Left kidney (tissue), 8 donors: ENCODE measurements at places on chromosomes 16 and 17. TPM values are rescaled to one million over a fixed set of nuclear protein-coding genes. Genes with fewer than 3 reads are reported as not detected.

- DNase-seq, result no peak
Measured at GRCh38 chr16:1786242-1787055, 3.7 kb downstream of the NUBP2 start.

DNA sequence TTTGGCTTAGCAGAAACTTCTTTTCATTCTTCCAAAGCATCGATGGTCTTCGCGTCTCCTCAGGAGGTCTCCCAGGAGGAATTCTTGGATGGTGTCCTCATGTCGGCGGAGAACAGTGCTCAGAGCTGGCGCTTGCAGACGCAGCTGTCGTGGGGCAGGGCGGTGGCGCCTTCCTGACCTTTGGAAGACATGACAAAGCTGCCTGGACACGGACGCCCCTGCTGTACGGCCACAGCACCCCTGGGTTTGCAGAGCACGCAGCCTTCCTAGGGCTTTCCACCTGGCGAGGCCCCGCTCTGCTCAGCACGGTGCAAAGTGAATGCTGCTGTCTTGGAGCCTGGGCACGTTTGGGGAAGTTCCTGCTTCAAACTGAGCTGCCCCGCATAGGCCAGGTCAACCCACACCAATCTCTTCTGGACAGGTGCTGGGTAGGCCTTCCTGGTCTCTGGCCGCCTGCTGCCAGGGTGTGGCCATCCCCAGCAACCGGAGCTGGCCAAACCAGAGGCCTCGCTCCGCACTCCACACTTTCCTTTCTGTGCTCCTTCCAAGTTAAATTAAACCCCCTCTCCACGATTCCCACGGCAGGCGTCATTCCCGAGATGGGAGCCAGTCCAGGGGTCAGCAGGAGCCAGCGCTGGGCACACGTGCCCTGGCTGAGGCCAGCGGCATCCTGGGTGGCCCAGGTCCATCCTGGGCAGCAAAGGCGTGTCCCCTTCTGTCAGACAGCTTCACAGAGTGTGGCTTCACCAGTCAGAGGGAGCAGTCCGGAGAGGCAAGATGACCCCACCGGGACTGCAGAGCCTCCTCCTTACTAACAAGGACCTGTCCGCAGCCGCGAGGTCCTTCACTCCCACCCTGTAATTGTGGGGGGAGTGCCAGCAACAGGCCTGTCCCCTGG lies 15.0 kb upstream of the KREMEN2 start:
- no peak for DNase-seq

DNA sequence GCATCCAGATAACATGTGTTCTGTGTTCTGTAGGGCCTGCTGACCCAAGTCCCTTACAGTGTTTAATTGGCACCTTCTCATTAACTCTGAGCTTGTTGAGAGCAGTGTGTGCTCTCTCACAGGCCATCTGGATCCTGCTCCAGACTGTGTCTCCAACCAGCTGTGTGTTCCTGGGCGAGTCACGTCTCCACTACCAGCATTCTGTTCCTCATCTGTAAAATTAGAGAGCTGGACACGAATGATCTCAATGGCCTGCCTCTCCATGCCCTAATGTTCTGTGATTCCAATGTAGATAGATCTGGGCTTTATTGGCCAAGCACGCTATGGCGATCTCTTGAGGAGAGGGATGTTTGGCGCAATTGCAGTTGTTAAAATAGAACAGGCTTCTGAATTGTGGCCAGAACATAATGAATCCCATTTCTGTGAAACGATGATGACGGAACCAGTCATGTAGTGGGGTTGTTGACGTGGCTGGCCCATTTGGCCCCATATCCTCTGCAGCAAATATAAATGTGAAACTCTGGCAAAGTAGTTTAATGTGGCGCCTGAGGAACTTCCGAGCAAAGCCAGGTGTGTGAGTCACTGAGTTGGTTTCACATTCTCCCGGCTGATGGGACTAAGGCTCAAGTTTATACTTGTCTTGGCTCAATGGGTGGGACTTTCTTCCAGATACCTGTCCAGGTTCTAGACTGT lies 22.2 kb downstream of the TBX4 start:
- no peak for DNase-seq

GRCh38 chr17:73436954-73437353 lies 125.2 kb upstream of the CDC42EP4 start:
- DNase-seq, result no peak

DNA sequence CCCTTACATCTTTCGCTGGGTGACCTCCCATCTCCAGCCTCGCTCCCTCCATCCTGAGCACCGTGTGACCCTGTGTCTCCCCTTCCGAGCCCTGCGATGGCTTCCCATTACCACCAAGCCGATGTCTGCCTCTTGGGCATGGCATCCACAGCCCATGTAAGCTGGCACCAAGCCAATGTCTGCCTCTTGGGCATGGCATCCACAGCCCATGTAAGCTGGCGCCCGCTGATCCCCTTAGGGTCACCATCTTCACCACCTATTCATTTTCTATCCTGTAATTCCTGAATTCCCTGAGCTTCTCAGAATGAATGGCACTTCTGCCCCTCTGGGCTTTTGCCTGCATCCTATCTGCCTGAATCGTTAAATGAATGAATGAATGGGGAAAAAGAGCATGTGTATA lies 478.2 kb upstream of the CCL2 start:
- DNase-seq, result no peak

GRCh38 chr17:42386777-42387657 lies 1.2 kb downstream of the STAT3 start:
- DNase-seq, result peak; percentile 62

DNA sequence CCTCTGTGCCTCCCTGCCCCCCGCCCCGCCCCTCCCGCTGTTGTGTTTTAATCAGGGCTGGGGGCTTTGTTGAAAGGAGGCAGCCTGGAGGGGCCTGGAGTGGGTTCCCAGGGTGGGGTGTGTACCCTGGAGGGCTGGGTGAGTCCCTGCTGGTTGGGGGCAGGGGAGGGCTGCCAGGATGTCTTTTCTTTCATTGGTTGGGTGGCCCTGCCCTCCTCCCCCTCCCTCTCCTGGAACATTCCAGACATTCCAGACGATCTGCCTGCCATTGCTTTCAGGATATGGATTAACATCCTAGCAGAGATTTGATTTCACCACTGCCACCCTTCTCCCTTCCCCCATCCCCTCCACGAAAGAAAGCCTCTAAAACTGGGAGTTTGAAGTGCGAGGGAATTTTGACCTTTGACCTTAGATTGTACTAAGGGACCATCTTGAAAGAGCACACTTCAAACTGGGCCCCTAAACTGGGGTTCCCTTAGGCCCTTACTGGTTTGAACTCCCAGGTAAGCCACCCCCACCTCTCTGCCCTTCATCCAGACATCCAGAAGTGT lies 25.3 kb downstream of the IGF2BP1 start:
- no peak for DNase-seq

DNA sequence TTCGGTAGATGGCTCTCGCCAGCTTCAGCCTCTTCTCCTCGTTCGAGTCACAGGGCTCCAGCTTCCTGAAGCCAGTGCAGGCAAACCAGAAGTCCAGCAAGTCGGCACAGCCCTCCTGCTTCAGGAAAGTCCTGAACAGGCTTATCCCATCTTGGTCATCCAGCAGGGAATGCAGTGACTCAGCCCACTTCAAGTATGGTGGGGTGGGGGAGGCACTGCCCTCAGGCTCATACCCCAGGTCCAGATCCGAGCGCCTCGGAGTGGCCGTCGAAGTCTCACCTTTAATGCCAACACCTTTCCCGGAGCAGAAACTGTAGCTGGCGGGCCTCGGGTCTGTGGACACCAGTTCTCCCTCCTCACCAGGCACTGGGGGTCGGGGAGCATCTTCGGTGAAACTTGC lies 5.9 kb downstream of the AXIN1 start:
- no peak for DNase-seq

DNA sequence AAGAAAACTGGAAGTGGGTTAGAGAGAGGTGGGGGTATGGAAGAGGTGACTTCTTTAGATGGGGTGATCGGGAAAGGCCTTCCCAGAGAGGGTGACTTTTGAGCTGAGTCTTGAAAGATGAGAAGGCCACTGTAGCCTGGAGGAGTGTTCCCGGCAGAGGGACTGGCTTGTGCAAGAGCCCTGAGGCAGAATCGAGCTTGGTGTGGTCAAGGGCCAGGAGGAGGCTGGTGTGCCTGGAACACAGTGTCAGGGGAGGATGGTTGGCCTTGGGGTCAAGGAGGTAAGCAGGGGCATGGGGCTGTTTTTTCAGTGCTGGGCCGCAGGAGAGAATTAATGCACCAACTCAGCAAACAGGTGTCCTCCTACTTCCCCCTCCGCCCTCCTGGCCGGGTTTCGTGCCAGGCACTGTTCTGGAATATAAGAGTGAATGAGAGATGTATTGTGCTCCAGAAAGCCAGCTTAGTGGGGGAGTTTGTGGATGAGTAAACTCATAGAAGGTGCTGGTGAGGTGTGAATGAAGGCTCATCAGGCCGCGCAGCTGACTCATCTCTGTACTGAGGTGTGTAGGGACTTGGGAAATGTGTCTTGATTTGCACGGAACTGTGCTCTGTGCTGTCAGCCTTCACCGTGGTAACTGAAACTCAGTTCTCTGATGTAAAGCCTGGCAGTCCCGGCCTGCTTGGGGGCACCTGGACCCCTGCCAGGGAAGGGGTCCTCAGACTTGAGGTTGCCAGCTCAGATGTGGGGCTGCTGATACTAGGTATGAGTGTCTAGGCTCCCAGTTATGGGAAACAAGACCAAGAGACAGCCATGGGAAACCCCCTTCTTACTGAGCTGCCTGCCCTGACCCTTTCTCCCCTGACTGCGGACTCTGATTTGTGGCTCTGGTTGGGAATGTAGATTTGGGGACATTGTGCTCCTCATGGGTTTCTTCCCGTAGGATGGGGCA lies 15.3 kb downstream of the KSR1 start:
- DNase-seq, result no peak

GRCh38 chr16:67237396-67238277 lies 9.6 kb downstream of the FHOD1 start:
- DNase-seq, result no peak

- peak; percentile 89 for DNase-seq
Measured at GRCh38 chr16:75110637-75111513, 5.7 kb downstream of the LDHD start.

DNA sequence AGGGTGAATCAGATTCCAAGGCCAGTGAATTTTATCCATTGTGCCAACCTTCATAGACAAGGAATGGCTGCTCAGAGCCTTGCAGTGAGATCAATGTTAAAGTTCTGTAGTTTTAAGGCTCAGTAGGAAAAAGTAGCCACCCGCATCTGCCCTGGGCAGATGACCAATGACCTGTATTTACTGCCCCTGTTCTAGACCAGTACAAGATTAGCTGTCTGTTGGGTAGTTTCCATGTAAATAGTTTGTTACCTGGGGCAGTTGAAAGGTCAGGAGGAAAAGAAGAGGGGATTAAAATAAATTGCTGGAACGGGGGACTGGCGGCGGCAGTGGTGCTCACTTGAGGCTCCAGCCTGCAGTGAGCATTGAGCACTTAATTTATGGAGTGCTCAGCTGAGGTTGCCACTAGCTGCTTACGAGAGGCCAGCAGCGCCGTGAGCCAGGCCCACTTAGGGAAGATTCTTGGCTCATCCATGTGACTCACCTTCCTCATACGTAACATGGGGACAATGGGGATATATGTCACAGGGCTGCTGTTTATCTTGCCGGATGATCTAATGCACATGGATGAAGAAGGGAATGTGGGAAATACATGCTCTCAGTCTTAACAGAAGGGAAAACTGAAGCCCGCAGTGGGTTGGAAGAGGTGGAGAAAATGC lies 10.7 kb upstream of the NOS2 start:
- no peak for DNase-seq

GRCh38 chr17:63153488-63153887 lies 187.5 kb downstream of the TANC2 start:
- no peak for DNase-seq

DNA sequence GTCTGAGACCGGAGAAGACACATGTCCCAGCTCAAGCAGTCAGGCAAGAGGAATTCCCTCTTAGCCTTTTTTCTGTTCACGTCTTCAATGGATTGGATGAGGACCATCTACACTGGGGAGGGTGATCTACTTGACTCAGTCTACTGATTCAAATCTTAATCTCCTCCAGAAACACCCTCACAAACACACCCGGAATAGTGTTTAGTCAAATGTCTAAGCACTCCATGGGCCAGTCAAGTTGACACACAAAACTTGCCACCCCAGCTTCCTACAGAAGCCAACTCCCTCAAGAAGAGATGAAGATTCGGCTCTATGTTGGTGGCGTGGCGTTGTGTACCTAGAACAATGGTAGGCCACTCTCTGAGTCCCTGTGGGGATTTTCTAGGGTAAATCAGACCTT lies 22.5 kb upstream of the NKD1 start:
- no peak for DNase-seq

DNA sequence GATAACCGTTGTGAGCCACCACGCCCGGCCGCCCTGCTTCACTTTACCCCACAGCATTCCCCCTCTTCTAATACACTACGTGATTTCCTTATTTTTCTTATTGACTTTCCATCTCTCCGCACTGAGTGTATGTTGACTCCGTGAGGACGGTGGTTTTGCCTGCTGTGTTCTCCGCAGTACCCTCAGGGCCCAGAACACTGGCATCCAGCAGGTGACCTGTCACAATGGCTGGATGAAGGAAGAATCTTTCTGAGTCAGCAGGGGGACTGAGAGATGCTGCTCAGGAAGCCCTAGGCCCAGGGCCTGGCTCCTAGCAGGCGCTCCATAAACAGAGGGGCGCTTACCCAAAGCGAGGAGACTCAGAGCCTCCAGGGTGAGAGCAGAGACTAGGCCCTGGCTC lies 79.5 kb downstream of the RTN4RL1 start:
- no peak for DNase-seq

GRCh38 chr17:77909236-77909635 lies 49.3 kb upstream of the TNRC6C start:
- no peak for DNase-seq

- DNase-seq, result peak; percentile 27
Measured at GRCh38 chr17:28716740-28717577, 709 bp downstream of the RAB34 start.

DNA sequence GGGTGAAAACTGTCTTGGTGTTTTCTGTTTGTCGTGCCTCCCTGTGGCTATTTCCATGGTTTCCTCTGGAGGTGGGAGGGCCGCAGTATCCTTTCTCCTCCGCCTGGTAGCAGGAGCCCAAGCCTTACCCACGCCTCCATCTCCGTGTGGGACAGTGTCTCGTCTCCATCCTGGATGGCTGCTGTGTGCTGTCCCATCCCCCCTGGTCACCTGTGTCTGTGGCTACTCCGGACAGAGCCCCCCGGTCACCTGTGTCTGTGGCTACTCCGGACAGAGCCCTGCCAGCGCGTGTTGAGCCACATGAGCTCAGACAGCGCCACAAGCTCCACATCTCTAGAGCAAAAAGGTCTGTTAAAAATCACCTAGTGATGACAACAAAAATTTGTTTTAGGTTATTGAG lies 198.2 kb upstream of the CHMP6 start:
- no peak for DNase-seq

GRCh38 chr16:49377196-49377755 lies 3.7 kb downstream of the C16orf78 start:
- DNase-seq, result no peak

- DNase-seq, result no peak
Measured at GRCh38 chr17:35752945-35753764, at the start of gene GAS2L2. GAS2L2 (minus strand) TSS chr17:35753239; CDS start chr17:35752850, 389 bp downstream.

- no peak for DNase-seq
Measured at GRCh38 chr16:27495191-27495590, 54.5 kb downstream of the GTF3C1 start.

SPNS2 gene
- 32.3 TPM for polyA plus RNA-seq

ABCC11 gene
- 0.20 TPM for polyA plus RNA-seq

TRAPPC2L gene
- 73.7 TPM for polyA plus RNA-seq

FA2H gene
- 3.1 TPM for polyA plus RNA-seq

PTX4 gene
- polyA plus RNA-seq, result not detected

GAA gene
- polyA plus RNA-seq, result 33.3 TPM
